ENCODE measurements at places on chromosomes 11 and 22.

GRCh38 chr11:35641171-35641897 lies 21.2 kb upstream of the TRIM44 start:
- DNase-seq = no peak

DNA sequence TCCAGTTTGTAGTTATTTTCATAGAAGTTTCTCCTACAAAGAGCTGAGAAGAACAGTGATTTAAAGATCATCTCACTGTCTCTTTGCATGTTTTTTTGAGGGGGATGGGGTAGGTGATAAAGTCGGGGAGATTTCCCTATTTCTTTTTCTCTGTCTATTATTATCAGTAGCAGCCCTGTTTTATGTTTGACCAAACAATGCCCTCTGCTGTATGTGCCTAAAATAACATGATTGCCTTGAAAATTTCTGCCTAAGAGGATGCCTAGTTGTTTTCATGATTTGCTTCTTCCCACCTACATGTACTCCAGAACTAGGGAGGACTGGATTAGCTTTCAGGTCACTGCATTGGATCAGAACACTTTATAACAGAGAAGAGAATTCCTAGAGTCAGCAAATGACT lies 1330.2 kb downstream of the LRRC4C start:
- no peak for DNase-seq

DNA sequence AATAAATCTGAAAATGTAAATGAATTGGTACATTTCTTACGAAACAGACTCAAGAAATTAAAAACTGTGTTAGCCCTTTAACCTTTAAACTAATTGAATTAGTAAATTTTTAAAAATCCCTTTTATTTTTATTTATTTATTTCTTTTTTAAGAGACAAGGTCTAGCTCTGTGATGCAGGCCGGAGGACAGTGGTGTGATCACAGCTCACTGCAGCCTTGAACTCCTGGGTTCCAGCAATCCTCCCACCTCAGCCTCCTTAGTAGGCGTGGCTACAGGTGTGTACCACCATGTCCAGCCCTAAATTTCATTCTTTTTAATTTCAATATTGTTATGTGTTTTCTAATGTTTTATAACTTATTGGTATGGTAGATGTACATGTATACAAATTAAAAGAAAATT lies 72.6 kb downstream of the MYEOV start:
- DNase-seq = no peak

- no peak for DNase-seq
These were observed 14.5 kb upstream of the PEX26 start for GRCh38 chr22:18063306-18063705.
